ENCODE measurements at places on chromosomes 7 and 10.

DNA sequence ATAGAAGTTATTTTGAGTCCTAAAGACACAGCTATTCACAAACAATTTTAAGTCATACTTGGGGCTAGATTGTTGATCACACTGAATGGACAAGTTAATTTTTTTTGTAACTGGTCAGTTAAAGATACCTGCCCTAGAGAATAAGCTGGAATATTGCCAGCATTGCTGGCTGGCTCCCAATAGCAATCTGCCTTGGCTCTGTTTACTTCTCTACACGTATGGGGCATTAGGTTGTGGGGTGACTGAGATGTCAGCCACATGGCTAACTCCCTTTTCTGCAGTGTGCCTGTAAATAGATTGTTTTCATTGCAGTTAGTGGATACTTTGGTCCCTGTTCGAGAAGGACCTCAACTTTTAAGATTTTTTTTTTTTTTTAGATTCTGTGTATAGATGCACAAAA is 128.2 kb downstream of the SEMA3E start:
- DNase-seq = no peak

- no peak for DNase-seq
Observed at GRCh38 chr7:95925236-95925635, 152.9 kb downstream of the DYNC1I1 start.

GRCh38 chr7:101059620-101059942 is 25.7 kb upstream of the TRIM56 start:
- no peak for DNase-seq

- DNase-seq = no peak
Observed at GRCh38 chr7:134741907-134742635, 37.4 kb upstream of the CALD1 start.

- DNase-seq = no peak
Observed at GRCh38 chr7:36312064-36312914, 77.4 kb upstream of the ANLN start.

- DNase-seq = no peak
Observed at GRCh38 chr10:45593938-45594275, 78.7 kb downstream of the ZFAND4 start.

- no peak for DNase-seq
Observed at GRCh38 chr10:131620904-131621303, 279.9 kb upstream of the PPP2R2D start.

DNA sequence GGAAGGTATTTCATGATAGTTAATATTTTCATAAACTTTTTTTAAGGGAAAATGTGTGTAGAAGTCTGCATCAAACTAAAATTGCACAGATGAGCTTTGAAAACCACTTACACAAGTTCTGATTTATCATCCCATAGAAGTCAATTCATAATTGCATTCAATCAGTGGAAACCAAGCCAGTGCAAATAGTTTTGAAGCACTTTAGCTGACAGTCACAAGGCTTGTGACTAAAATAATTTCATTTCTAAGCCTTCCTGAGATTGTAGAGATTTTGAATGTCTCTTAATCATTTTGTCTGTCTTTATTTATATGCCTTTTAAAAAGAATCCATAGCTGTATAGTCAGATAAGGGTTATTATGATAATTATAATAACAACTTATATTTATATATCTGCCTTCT is 41.4 kb downstream of the EXOC4 start:
- DNase-seq = no peak

- DNase-seq = no peak
Observed at GRCh38 chr7:1377111-1377909, 82.0 kb downstream of the MICALL2 start.

All from nucleus accumbens (tissue), 56 donors.